ENCODE measurements at places on chromosomes 12 and 14.

- DNase-seq: no peak
Observed at GRCh38 chr12:44616402-44616801, 259.7 kb downstream of the NELL2 start.

DNA sequence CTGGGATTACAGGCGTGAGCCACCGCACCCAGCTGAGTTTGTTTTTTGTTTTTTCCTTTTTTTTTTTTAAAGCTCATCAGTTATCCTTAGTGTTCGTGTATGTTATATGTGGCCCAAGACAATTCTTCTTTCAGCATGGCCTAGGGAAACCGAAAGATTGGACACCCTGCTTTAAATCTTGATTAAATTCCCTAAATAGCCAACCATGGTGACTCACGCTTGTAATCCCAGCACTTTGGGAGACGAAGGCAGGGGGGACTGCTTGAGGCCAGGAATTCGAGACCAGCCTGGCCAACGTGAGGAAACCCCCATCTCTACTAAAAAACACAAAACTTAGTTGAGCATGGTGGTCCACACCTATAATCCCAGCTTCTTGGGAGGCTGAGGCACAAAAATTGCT is 131.1 kb downstream of the MED13L start:
- no peak for DNase-seq

- DNase-seq: peak; percentile 59
Observed at GRCh38 chr12:113136128-113136989, 798 bp upstream of the RASAL1 start.

- DNase-seq: no peak
Observed at GRCh38 chr14:67883717-67884116, 64.1 kb downstream of the RAD51B start.

DNA sequence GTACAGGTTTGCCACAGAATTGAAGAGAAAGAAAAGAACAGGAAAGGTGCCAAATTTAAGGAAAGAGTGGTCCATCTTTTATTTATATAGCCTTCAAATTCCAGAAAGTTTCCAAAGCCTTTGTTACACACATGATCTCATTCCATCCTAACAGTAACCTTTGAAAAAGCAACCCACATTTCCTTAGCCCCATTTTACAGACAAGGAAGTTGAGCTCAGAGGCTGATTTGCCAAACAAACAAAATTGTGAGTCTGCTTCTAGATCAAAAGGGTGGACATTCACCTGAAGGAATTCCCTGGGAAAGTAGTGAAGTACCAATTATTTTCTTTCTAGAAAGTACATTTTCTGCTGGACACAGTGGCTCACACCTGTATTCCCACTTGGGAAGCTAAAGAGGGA is 32.0 kb downstream of the KICS2 start:
- no peak for DNase-seq

- DNase-seq: no peak
Observed at GRCh38 chr12:55499810-55500252, 7.7 kb downstream of the OR6C68 start.

DNA sequence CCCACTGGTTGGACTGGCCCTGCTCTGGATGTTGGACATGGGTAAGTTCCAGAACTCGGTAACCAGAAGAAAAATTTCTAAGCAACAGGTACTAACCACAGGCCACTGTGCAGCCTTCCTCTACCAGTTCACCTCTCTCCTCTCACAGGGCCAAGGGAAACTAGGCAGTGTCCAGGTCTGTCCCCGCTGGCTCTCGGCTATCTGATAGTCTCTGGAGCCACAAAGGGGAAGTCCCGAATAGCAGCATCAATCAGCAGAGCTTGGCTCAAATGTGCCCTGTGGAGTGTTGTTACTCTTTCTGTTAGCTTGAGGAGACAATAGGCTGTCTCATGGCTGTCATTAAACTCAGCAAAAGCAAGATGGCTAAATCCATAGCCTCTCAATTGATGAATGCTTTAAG is 73.2 kb downstream of the TSPAN11 start:
- no peak for DNase-seq

DNA sequence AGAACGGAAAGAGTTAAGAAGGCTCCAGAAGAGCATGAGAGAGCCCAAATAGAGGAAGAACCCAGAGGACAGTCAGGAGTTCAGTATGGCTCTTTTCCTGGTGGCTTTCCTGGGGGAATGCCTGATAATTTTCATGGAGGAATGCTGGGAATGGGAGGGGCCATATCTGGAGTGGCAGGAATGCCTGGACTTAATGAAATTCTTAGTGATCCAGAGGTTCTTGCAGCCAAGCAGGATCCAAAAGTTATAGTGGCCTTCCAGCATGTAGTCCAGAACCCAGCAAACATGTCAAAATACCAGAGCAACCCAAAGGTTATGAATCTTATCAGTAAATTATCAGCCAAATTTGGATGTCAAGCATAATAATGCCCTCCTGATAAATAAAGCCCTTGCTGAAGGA is 15.5 kb upstream of the SYT10 start:
- DNase-seq: no peak

DNA sequence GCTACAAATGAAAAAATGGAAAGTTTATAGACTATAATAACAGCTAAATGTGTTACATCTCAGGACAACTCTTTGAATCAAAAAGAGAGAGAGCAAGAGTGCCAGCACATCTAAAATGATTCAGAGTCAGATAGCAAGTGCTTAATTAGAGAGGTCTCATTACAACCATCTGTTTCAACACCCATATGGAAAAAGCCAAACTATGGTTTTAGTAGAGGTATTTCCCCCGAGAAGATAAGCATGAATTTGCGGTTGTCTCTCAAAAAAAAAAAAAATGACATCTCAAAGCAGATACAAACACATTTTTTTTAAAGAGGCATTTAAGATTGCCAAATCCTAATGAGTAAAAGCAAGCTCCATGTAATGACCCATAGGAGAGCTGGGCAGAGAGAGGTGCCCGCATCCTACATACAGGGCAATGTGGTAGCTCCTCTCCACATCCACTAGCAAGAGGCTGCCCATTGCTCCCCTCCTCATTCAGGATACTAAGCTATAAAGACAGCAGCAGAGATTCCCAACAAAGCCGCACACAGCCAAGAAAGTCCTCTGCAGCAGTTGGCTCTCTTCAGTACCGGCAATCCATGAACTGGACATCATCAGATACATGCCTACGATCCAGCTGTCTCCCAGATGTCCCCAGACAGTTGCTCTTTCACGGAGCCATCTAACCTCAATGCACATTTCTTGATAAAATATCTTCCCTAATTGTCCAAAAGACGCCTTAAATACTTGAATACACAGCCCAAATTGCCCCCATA is 100.4 kb downstream of the EFCAB11 start:
- DNase-seq: no peak

DNA sequence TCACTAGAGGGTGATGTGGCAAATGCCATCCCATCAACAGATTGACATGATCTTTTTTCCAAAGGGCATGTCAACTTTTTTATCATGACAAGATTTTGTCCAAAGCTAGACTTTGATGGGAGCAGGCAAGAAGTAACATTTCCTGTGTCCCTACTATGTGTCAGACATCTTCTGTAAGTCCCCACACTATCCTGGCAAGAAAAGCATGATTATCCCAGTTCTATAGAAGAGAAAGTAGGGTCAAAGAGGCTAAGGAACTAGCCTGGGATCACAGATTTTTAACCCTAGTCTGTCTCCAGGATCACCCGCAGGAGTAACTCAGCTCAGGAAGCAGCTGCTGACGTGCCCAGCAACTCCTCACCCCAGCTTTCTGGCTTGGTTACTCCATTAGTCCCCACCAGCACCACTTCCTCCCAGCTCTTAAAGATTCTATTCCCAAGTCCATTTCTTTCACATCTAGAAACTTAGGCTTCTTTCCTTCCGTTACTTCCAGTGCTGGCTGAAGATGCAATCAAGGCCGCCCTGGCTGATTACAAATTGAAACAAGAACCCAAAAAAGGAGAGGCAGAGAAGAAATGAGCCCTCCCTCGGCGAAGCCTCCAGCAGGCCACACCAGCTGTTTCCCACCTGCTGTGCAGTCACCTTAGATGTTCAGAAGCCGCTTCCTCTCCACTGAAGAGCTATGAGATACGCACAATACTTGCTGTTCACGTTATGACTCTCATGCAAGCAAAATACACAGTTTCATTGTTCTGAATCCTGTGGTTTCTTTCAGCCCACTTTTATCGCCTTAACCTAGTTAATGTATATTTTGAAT is 6.2 kb downstream of the ISCU start:
- DNase-seq: peak; percentile 65
